NCI-H82 (cell line): ENCODE measurements at places on chromosomes 16 and 17.
A peak's percentile ranks its signal among the peaks of the same experiment; 100 is the strongest.

GRCh38 chr17:50952013-50952412, 85.9 kb upstream of the TOB1 start:
- DNase-seq = peak; percentile 63

DNA sequence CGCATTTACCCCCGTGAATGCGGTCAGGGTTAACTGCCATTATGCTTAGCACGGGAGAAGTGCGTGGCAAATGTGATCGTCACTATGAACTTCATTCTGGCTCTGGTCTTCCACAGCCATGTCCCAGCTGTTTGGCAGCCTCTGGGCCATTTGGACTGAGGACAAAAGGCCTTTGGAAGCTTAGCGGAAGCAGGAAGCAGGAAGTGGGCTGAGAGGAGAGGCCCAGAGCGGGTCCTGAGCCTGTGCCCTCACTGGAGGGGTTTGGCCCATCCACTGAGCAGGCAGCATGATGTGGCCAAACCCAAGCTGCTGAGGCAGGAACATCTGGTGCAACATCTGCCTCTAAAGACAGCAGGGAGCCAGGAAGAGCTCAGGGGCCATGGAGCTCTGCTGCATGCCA, 345.9 kb downstream of the C16orf95 start:
- DNase-seq = no peak

GRCh38 chr17:42477173-42477572, 18.5 kb downstream of the ATP6V0A1 start:
- no peak for DNase-seq

DNA sequence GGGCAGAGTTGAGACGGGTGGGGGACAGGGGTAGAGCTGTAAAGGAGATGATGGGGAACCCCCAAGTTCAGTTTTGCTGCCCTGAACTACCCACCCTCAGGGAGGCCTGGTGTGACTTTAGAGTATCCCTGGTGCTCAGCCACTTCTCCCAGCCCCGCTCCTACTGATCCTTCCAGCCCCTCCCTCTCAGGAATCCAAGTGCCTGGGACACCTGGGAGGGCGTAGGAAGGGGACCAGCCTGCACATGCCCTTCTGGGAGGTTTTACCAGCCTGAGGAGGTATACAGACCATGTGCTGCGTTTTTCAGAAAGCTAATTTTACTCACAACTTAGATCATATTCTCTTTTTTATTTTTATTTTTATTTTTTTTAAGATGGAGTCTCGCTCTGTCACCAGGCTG, 4.1 kb downstream of the ST6GALNAC2 start:
- DNase-seq = no peak

DNA sequence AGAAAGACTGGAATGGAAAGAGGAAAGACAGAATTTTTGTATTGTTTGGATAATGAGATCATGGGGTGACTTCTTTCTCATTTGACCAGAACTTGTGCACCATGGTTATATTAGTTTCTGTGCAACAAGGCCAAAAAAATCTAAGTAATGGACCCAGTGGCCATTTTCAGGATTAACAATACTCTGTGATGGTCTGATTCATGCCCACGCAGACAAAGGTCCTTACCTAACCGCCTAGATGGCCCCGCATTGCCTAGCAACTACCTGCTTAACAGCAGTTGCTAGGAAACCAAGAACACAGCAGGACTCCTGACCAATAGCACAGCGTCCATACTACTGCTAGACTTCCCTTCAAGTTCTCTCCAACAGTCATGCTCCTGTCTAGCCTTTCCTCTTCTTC, 22.4 kb downstream of the MIS12 start:
- peak; percentile 61 for DNase-seq

DNA sequence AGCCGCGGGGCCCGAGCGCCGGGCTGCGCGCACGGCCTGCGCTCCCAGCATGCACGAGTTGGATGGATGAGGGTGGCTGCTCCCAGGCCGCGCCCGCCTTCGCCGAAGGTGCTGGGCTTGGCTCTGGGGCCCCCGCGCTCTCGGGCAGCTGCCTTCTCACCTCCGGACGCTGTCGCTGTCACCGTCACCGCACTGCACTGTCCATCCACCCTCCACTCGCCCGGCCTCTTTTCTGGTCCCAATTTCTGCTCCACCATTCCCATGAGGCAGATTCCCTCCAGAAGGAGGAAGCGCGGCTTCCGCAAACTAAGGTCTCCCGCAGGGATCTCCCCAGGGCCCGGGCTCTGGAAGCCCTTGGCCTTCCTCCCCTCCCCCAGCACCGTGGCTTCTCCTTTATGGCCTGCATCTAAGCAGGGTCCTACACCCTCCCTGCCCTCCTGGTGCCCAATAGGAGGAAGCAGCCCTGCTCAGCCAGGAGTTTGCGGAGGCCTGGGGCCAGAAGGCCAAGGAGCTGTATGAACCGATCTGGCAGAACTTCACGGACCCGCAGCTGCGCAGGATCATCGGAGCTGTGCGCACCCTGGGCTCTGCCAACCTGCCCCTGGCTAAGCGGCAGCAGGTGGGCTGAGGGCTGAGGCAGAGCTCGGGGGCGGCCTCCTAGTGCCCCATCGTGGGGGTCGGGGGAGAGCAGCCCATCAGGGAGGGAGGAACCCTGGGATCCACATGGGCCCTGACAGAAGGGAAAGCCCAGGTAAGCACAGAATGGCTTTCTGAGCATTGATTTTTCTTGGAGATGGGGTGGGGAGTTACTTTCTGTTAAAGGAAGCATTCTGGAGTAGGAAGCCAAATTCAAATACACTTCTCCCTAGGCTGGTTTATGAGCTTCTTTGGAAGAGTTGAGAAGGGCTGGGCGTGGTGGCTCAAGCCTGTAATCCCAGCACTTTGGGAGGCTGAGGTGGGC, 899 bp downstream of the ACE start:
- peak; percentile 78 for DNase-seq

DNA sequence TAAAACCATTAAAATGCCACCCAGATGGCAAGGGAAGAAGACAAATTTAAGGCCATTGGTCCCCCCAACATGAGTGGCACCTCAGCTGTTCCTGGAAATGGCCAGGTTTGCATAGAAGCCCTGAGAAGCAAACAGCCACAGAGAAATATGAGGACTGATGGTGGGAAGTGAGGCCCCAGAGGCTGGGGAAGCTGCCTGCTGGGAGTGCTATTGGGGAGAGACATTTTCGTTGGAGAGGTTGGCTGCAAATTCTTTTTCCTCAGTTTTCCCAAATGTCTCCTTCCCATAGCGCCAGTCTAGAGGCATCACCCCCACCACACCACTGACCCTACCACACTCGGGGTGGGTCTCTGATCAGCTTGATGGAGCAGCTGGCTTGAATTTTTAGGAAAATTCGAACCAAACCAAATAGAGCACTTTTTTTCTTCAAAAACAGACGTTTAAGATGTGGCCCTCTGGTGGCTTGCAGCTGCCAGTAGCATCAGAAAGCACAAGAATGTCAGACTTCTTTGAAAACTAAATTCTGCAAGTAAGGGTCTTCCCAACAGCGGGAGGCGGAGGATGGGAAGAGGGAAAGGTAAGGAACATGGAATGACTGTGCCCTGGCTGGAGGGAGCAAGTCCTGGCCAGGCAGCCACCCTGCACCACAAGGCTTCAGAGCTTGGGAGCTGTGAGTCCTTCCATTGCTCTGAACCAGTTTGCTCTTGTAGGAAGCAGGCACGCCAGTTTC, 13.2 kb upstream of the SLC12A3 start:
- no peak for DNase-seq

GRCh38 chr17:47727704-47728036, 5.4 kb upstream of the TBX21 start:
- DNase-seq = no peak

- peak; percentile 57 for DNase-seq
These were observed 540.8 kb upstream of the HSBP1 start for GRCh38 chr16:83266848-83267553.

DNA sequence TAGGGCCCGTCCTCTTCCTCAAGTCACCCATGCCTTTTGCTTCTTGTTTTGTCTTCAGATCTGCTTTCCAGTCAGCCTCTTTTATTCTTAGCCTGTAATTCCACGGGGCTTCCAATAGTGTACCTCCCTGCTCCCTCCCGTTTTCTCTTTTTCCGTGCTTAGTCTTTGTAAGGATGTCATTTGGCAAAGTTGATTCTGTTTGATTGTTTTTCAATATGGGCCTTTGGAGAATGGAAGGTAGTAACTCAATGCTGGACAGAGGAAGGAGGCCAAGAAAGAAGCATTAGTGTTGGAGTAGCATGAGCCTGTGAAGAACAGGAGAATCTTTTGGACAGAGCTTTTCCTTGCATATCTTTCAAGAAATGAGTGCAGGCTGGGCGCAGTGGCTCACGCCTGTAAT, 6.5 kb downstream of the WWP2 start:
- DNase-seq = no peak

DNA sequence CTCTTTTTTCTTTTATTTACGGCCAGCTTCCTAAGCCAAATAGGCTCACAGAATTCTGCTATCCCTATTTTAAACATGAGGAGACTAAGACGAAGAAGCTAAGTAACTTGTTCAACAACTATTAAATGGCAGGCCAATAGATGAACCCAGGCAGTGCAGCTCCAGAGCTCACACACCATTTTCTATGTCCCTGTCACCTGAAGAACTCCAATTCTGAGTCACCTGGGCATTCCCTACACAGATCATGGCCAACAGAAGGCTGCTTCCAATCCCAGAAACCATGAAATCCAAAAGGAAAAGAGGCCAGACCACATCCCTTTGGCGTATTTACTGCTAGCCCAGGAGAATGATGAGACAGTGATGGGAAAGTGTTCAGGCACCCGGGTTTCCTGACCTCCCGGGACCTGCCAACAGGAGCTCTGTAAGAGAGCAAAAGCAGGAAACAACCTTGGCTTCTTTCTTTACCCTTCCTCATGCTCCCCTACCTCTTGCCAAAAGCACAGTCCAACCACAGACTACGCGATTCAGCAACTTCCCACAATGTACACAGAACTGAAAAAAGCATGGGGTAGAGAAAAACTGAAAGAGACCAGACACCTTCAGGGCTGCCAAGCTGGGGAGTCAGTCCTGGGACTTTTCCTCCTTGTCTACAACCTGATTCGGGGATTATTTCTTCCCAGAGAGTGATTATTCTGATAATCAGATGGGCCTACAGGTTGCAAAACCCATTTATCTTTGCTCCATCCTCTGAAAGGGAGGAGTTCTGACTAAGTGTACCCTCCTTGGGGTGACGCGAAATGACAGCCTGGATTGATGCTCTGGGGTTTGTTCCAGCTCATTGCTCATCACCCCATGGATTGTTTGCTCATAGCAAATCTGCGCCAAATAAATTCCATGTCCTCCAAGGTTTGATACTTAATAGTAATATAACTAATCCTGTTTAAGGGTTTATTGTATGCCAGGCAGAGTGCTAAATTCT, 47.8 kb upstream of the HAS3 start:
- DNase-seq = peak; percentile 72

DNA sequence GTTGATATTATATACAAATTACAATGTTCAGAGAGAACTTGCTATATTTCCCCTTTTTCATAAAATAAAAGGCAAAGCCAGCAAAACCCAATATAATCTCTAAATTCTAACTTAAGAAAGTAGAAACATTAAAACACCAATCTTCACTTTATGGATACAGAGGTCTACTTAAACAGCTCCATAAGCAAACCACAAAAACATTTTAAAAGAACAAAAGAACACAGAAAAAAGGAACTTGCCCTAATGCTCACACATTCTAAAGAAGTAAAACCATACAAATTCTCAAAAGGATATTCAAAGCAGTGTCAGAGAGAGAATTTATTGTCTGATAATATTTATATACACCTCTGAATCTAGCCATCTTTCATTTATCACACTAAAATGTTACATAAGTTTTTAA, 606 bp downstream of the ABCA10 start:
- DNase-seq = no peak

DNA sequence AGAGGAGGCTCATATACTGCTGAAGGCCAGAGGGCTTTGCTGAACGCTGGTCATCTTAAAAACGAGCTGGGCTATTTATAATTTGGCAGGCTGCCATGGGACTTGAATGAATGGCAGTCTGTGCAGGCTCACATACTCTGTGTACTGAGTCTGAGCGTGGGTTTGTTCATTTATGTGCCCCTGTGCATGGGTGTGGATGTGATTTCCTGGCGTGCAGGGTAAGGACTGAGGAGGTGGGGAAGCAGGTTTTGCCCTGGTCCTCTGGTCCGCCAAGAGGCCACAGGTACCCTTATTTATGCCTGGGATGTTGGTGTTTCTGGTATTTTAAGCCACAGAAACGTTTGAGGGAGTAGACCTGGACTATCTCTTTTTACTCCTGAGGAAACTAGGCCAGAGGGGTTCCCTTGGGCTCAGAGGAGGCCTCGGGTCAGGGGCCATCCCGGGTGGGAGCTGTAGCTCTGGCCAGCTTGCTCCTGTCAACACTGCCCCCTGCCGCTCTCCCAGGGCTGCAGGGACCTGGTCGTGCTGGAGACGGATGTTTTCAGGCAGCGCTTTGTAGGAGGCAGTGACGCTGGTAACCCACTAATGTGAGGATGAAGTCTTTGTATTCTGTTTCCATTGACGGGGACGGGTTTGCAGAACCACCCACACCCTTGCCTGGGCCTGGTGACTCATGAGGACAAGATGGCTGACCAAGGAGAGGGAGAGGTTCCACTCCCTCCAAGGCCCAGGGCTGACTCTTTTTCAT, 184.4 kb downstream of the MSI2 start:
- DNase-seq = peak; percentile 77

DNA sequence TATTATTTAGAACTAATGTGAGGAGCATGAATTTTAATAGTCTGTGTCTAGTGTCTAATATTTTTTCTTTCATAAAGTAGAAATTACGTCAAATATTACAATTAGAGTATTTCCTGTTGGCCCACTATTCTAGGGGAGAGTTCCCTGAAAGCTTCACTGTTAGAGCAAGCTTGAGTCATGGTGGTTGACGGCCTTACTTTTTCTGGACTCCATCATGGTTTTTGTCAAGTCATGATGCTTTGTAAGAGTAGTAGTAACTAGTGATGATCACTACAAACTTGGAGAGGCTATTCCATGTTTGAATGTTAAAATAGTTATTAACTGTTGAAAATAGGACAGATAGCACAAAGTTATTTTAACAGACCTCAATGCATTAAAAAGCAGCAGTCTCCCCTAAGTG, 1.7 kb downstream of the PSMD11 start:
- no peak for DNase-seq

DNA sequence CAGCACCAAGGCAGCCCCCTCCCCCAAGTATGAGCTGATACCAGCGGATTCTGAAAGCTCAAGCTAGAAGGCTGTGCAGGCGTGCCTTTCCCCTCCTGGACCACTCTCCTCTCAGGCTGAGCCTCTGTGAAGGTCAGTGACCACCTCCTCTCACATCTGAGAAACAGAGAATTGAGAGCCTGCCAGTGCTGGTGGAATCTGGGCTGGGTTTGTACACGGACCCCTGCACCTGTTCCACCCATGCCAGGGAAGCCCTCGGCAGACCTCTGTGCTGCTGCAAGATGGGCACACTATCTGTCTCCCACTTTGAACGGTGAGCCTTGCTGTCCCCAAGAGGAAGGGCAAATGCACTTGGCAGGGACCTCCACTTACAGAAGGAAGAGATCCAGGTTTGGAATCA, 54.7 kb upstream of the SDK2 start:
- no peak for DNase-seq

DNA sequence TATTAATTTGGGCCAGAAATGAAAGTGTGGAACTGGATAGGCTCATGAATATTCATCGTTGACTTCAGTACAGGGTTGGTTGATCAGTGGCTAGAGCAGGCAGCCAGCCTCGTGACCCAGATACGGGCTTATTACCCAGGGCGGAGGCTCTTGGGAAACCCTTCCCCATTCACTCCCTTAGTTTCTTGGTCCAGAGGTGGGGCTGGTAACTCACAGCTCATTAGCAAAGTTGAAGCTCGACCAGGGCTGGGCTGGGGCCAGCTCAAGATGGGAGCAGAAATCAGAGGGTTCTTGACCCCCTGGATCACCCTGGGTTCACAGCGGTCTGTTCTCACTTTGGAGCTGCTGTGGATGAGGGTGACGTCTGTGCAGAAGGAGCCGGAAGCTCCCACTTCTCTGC, 44.6 kb upstream of the GSE1 start:
- DNase-seq = no peak
